Stimulated activated CD4-positive, alpha-beta T cell treated with anti-CD3 and anti-CD28 coated beads, Interleukin-1b, Interleukin-23, amount 100 ng/mL, for 1 hour (primary cell): ENCODE measurements at places on chromosomes 5 and 9.

- DNase-seq = no peak
These were observed 359.0 kb upstream of the SLC30A5 start for GRCh38 chr5:68734781-68735180.

DNA sequence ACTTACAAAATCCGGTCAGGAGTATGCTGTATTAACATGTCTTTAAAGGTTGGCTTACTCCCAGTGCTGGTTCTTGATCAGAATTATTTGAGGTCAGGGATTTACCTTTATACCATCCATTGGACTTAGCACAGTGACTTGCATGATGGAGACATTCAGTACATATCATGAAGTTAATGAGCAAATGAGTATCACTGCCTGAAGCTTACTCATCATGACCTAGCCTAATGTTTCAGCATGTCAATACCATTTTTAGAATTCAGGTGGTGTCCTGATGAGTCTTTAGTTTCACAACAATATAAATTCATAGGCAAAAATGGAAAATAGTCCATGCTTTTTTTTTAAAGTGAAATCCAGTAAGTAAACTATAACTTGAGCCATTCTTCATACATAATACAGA is 226.0 kb upstream of the C9orf72 start:
- DNase-seq = no peak

GRCh38 chr9:114852050-114852594 is 46.3 kb upstream of the TNFSF15 start:
- DNase-seq = no peak

DNA sequence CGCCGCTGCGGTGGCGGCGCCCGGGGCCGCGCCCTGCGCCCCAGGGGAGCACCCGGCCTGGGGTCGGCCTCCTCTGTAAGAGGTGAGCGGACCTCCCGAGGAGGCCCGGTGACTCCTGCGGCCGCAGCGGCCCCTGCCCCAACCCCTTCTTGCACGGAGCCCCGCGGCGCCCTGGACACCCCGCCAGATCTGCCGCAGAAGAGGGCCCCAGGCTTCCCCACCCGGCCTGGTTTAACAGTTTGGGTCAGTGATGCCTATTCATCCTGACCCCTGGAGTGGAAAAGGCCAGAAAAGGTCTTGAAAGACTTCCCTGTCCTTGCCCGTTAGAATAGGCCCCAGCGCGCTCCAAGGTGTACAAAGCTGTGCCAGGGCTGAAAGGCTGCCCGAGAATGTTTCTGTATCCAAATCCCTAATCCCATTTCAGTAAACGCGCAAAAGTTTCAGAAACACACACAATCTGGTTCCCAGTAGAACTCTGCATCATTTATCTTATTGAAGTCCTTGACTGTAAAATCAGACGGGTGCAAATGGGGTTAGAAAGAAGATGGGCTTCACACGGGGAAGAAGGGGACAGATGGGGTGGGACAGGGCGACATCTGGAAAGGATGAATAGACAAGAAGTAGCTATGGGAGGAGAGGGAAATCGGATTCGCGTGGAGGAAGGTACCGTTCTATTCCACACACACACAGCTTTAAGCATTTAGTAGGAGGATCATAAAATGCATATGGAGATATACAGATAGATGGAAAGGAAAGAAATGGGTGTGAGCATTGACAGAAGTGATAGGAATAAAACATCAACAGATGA is 1.1 kb upstream of the SSBP2 start:
- no peak for DNase-seq

DNA sequence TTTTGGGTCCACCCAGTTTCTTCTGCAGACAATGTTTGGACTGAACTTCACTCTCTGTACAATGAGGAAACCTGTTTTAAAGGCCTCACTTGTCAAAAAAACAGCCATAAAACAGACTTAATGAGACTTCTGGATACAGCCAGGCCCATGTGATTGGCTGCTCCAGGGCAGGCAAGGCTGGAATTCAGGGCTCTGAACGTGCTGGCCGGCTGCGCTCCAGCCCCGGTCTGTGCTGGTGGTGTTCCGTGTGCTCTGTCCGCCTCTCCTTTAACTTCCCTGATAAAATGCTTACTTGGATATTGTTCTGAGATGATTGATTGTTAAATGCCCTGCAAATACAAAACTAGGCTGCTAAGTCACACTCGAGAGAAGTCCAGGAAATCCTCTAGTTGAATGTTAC is 131.2 kb upstream of the KLF4 start:
- DNase-seq = no peak

- no peak for DNase-seq
These were observed 73.9 kb upstream of the DAB2IP start for GRCh38 chr9:121577572-121577971.
